Lung (tissue), 17 donors: ENCODE measurements at places on chromosomes 12 and 14. TPM values are rescaled to one million over a fixed set of nuclear protein-coding genes. Genes with fewer than 3 reads are reported as not detected.
A peak's percentile ranks its signal among the peaks of the same experiment; 100 is the strongest.

Gene FANCM
- 0.88 TPM for polyA plus RNA-seq

GRCh38 chr14:45185100-45185814 is 49.5 kb downstream of the FANCM start:
- no peaks in the 10 kb centered on the region for H3K4me1 ChIP-seq
- H3K27me3 ChIP-seq: no peaks in the 10 kb centered on the region
- no peak overlapping the region for H3K27ac ChIP-seq
- no peak for DNase-seq

DNA sequence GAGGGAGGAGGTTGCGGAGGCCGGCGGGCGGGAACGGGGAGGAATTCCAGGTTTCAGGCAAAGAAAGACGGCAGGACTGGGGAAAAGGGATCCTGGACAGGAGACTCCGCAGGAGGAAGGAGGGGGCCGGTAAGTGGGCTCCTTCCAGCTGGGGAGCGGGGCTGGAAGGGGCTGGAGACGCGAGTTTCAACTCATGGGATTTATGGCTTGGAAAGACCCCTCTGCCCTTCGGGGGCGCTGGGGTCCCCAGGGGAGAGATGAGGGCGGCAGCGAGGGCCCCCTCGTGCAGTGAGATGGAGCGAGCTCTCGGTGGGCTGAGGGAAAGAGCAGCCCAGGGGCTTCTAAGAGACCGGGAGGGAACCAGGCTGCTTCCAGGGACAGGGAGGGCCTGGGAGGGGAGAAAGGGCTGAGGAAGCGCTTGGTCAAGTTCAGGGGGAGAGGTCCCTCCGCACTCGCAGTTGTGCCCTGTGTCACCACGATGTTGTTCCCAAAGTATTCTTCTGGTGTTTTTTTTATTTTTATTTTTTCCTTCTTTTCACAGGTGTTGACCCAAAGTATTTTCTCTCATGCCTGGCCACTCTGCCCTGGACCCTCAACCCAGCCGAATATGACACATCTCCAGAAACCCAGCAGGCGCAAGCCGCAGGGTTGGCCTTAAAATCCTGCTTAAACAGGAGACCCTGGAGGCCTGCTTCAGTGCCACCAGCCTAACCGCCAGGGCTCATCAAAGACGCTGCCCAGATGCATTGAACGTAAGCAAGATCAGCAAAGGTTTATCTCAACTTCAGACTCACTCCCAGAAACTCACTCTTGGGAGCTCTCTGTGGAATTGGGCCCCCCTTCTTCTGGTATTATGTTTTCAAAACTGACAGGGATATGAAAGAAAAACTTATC is 16.1 kb downstream of the TNFAIP2 start:
- H3K27me3 ChIP-seq: peaks cover 3% of the 10 kb centered on the region
- no peak overlapping the region for H3K27ac ChIP-seq
- peaks cover 10% of the 10 kb centered on the region for H3K36me3 ChIP-seq
- DNase-seq: no peak
- no peak overlapping the region for H3K4me3 ChIP-seq
- peaks cover 6% of the 10 kb centered on the region for H3K4me1 ChIP-seq

GRCh38 chr12:118036672-118037411 is 20.3 kb downstream of the RFC5 start:
- H3K27ac ChIP-seq: no peak overlapping the region
- H3K4me1 ChIP-seq: no peaks in the 10 kb centered on the region
- H3K4me3 ChIP-seq: no peak overlapping the region
- peaks cover 51% of the 10 kb centered on the region for H3K36me3 ChIP-seq

DNA sequence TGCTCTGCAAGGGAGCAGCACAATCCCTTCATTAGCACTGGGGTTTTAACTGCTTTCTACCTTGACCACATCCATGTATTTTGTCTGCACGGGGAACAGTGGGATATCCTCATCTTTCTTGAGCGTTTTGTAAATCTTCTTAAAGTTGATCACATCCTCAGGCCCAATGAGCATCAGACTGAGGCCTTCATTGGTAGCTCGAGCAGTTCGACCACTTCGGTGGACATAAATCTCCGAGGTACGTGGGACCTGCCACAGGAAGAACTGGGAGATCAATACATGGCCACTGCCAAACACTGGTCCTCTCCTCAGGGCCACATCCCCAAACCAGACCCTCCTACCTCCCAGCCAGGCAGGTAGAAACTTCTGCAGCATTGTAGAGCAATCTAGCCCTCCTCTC is 26.1 kb downstream of the DDX24 start:
- DNase-seq: no peak
- H3K36me3 ChIP-seq: peaks cover 81% of the 10 kb centered on the region
- H3K27me3 ChIP-seq: no peaks in the 10 kb centered on the region
- no peak overlapping the region for H3K4me3 ChIP-seq
- no peak overlapping the region for H3K27ac ChIP-seq
- no peaks in the 10 kb centered on the region for H3K4me1 ChIP-seq

DNA sequence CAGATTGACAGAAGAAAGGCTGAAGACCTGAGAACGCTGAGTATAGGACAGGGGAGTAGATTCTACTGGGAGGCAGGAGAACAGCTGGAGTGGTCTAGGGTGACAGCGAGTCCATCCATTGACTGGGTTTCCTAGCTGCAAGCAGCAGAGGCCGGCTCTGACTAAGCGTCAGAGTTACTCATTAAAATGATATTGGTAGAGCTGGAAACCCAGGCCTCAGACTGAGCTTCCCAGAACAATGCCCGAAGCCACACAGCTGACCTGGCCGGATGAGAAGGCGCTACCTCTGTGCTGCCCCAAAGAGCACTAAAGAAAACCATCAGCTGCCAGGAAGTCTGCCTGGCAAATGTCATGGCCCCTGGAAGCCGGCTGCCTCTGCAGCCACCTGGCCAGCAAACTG is 78.5 kb upstream of the FZD10 start:
- DNase-seq: no peak
- H3K27ac ChIP-seq: peak overlapping the region; percentile 14
- H3K4me3 ChIP-seq: no peak overlapping the region
- no peaks in the 10 kb centered on the region for H3K4me1 ChIP-seq

- no peaks in the 10 kb centered on the region for H3K36me3 ChIP-seq
- DNase-seq: peak; percentile 12
- H3K27ac ChIP-seq: no peak overlapping the region
- no peak overlapping the region for H3K4me3 ChIP-seq
These were observed 522.0 kb upstream of the SEL1L start for GRCh38 chr14:82055515-82056115.

- DNase-seq: no peak
- no peaks in the 10 kb centered on the region for H3K27me3 ChIP-seq
- H3K4me1 ChIP-seq: no peaks in the 10 kb centered on the region
- no peaks in the 10 kb centered on the region for H3K36me3 ChIP-seq
These were observed 31.9 kb upstream of the NCOR2 start for GRCh38 chr12:124599074-124599999.

Gene RBMS2
- polyA plus RNA-seq: 16.3 TPM

Gene RNFT2
- 2.5 TPM for polyA plus RNA-seq
